Uterine smooth muscle cell (primary cell): ENCODE measurements at places on chromosomes 5 and 9. TPM values are rescaled to one million over a fixed set of nuclear protein-coding genes. Genes with fewer than 3 reads are reported as not detected.

Gene FBN2
- total RNA-seq: 95.7 and 101 TPM in 2 replicates

Gene SLC36A3
- total RNA-seq: not detected in 2 replicates

Gene QRFP
- total RNA-seq: not detected in 2 replicates

Gene OR2K2
- not detected in 2 replicates for total RNA-seq

Gene CATSPER3
- 0.12 and 0.22 TPM in 2 replicates for total RNA-seq

Gene CDK7
- 59.5 and 59.7 TPM in 2 replicates for total RNA-seq
